Stimulated activated CD4-positive, alpha-beta T cell treated with anti-CD3 and anti-CD28 coated beads, Interleukin-2, amount 100 ng/mL, for 24 hours (primary cell): ENCODE measurements at places on chromosomes 6 and 20.

GRCh38 chr6:35086636-35087360 is 54.3 kb downstream of the TCP11 start:
- DNase-seq = no peak

GRCh38 chr6:112983713-112984261 is 636.7 kb downstream of the RFPL4B start:
- no peak for DNase-seq

DNA sequence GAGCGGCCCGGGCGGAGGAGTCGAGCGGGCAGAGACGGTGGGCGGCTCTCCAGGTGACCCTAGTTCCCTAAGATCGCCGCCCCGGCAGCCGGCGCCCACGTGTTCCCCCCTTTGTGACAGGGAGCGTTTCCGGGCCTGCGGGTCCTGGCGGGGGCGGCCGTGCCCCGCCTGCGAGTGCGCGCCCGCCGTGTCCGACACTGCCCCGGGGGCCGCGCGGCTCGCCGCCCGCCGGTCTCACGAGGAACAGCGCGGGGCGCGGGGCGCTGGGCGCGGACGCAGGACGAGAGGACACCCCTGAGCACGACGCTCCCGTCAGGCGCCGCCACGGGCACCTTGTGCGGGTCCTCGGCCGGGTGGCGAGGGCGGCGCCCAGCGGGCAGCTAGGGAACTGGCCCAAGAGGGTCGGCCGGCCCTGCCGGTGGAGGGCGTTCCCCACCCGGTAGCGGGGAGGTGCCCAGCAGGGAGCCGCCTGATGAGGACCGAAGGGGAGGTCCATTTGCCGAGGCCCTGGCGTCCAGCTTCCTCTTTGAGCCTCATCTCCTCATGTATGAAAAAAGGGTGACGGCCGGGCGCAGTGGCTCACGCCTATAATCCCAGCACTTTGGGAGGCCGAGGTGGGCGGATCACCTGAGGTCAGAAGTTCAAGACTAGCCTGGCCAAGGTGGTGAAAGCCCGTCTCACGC is at the start of gene VARS1:
TSS of gene VARS1 (minus strand) at position 137 of the 683 bp plus-strand sequence. CDS start 535 bp downstream, outside the sequence.
- peak; percentile 86 for DNase-seq

- peak; percentile 19 for DNase-seq
These were observed at the start of gene SLC35F1 for GRCh38 chr6:117906958-117907600. TSS of gene SLC35F1 (plus strand) at chr6:117907264.

GRCh38 chr6:166055801-166056200 is 111.8 kb downstream of the TBXT start:
- DNase-seq = no peak

DNA sequence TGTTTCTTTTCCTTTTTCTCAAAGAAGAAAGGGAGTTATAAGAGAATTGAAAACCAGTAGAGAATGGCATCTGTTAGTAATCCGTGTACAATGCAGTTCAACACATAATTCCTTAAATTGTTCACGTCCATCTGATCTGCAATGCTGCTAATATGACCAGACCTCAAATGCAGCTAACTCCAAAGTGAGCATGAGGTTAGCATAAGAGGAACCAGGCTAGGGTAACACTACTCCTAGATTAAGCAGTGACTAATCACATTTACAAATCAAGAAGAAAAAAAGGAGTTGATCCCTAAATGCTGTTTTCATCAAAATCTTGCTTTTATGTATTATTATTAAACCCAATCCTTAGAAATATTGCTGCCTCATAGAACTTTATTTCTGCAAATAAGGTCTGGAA is 432.7 kb upstream of the ARID1B start:
- DNase-seq = no peak

DNA sequence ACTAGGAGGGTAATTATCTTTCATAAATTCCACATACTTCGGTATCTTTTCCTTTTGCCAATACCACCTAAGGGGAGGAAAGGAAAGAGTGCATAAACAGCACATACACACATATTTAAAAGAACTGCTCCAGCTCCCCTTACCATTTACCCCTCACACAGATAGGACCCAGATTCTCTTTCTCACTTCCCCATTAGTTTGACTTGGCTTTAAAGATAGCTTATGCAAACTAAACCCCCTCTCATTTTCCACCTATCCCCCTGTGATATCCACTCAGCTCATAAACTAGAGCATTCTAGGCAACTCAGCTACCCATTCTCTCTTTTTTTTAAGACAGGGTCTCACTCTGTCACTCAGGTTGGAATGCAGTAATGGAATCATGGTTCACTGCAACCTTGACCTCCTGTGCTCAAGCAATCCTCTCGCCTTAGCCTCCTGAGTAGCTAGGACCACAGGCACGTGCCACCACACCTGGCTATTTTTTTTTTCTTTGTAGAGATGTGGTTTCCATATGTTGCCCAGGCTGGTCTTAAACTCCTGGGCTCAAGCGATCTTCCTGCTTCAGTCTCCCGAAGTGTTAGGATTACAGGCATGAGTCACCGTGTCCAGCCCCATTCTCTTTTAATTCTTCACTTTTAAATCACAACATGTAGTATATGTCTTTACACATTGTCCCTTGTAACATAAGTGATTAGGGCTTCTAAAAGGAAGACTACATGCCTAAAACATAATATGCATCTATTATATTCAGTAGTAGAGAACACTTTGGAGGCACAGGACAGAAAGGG is 4.0 kb downstream of the FUCA2 start:
- DNase-seq = no peak

- DNase-seq = no peak
These were observed 3.7 kb downstream of the TFAP2D start for GRCh38 chr6:50716899-50717509.

- DNase-seq = no peak
These were observed 398.3 kb downstream of the LAMA2 start for GRCh38 chr6:129281168-129281796.

GRCh38 chr6:157170535-157170934 is 152.8 kb downstream of the TMEM242 start:
- no peak for DNase-seq

- no peak for DNase-seq
These were observed 13.8 kb downstream of the NQO2 start for GRCh38 chr6:3013486-3013885.

DNA sequence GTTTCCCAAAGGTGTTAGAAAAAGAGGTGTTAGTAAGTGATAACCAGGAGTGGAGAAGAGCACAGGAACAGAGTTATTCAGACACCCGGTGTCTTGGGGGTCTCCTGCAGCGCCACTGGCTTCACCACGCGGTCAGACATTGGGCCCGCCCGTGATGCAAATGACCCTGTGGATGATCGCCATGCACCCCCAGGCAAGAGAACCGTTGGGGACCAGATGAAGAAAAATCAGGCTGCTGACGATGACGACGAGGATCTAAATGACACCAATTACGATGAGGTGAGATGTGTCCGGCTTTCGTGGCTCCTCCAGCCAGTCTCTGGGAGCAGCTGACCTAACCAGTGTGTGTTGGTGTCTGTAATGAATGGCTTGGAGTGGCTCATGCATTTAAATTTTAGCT is 2.0 kb downstream of the PRPF6 start:
- DNase-seq = no peak

- DNase-seq = no peak
These were observed 16.1 kb upstream of the CTCFL start for GRCh38 chr20:57540890-57541580.

- DNase-seq = peak; percentile 71
These were observed 120.8 kb downstream of the BACH2 start for GRCh38 chr6:90175627-90176538.

- no peak for DNase-seq
These were observed 37.8 kb downstream of the RAB44 start for GRCh38 chr6:36735110-36736071.

DNA sequence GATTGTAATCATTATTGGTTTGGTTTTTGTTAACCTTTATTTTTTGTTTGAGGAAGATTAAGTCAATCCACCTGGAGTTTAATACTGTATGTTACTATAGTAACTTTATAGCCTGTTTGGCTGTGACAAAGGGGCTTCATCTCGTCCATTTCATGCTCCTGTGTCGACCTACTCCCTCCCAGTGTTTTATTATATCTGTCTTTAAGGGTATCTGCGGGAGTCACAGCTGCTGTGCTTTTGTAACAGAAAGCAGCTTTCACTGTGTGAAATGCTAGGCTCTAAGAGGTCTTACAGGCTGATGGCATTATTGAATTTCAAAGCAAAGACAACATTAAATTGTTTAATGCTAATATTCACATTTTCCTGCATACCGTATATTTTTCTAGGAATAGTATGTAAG is 698.0 kb upstream of the POU3F2 start:
- no peak for DNase-seq

DNA sequence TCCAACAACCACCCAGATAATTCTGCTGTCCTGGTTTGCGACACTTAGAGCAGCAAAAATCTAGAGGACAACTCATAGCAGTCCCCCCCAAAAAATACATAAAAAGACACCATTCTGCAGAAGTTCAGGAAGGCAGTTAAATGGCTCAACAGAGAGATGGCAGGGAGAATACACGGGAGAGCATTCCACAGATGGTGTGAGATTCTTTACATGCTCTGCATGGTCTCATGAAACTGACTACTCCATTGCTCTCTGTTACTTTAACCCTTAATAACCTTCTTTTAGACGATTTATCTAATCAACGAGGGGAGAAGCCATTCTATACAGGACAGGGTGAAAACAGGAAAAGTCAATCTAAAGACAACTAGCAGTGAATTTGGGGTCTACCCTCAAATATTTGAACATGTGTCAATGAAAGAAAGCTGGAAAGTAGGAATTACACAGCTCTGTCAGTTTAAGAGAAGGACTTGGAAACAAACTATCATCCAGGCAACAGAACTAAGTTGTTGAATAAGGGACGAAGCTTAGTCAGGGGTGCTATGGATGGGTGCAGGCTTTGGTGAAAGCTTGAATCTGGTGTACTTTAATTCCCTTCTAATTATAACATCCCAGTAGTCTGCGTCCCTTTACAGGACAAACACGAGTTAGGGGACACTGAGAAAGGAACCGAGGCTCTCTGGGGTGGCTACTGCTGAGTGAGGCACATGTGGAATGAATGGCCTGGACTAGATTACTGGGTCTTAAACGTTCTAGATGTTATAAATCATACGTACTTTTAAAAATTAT is 5.1 kb downstream of the PERP start:
- DNase-seq = no peak

- no peak for DNase-seq
These were observed 22.0 kb downstream of the ZNF341 start for GRCh38 chr20:33753763-33754162.

DNA sequence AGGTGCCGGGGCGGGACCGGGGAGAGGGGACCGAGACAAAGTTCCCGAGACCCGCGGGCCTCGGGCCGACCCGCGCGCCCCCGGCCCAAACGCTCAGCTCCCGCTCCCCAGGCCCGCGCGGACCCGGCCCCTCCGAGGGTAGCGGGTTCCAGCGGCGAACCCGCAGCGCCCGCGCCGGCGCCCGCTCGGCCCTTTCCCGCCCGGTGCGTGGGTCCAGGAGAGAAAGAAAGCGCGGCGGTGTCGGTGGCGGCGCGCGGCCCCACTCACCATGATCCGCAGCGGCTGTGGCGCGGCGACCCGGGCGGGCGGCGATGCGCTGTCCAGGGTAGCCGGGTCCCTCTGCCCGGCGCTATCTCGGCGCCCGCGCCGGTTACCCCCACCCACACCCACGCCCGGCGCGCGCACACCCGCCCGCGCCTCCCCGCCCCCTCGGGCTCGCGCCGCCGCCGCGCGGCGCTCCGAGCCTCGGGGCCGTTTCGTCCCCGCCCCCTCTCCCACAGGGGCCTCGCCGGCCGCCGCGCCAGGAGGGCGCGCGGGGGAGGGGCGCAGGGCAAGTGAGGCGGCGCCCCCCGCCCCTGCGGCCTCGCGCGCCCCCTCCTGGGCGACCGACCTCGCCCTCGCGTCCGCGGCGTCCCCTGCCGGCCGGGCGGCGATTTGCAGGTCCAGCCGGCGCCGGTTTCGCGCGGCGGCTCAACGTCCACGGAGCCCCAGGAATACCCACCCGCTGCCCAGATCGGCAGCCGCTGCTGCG is at the start of gene ELOVL2:
TSS of gene ELOVL2 (minus strand) at position 345 of the 751 bp plus-strand sequence. CDS start at position 270, 75 bp downstream.
- peak; percentile 49 for DNase-seq

- no peak for DNase-seq
These were observed 147.6 kb upstream of the TMEM170B start for GRCh38 chr6:11389977-11390376.

DNA sequence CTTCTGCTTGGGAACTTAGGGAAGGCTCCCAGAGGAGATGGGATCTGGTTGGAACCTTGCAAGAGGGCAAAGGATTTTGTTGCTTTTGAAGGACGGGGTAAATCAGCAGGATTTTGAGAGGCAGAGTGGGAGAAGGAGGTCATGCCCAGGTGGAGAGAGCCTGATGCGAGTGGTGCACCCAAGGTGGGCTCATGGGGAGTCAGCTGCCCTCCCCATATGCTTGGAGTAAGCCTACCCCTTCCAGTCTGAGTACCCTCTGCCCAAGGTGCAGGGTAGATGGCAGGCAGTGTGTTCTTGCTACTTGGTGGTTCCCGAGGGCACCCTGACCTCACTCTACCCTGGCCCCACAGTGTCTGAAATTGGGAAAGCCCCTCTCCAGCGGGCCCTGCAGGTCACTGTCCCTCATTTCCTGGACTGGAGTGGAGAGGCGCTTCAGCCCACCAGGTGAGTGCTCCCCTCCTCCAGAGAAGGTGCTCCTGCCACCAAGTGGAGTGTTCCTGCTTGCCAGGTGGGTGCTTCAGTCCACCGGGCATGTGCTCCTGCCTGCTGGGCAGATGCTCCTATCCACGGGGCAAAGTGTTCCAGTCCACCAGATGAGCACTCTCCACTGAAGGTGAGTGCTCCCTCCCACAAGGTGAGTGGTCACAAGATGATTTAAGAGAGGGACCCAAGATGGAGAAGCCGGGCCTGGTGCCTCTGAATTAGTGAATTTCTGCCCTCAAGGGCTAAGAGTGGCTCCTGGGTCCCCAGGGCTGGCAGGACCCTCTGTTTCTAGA is 3.4 kb downstream of the BPIFB2 start:
- DNase-seq = no peak

DNA sequence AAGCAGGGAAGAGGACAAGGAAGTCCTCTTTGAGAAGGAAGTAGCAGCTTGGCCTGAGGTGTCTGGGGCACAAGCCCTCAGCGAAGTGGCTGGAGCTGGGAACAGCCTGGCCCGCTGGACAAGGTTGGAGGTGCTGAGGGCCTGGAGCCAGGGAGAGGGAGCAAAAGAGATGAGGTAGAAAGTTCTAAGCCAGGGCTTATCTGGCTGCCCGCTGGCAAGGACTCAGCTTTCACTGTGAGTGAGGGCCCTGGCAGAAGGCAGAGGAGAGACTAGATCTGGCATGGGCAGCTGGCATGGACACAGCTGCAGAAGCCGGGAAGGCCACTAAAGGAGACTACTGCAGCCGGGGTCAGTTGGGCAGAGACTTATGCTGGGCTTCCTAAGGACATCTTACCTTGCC is 21.8 kb upstream of the PCMTD2 start:
- no peak for DNase-seq

DNA sequence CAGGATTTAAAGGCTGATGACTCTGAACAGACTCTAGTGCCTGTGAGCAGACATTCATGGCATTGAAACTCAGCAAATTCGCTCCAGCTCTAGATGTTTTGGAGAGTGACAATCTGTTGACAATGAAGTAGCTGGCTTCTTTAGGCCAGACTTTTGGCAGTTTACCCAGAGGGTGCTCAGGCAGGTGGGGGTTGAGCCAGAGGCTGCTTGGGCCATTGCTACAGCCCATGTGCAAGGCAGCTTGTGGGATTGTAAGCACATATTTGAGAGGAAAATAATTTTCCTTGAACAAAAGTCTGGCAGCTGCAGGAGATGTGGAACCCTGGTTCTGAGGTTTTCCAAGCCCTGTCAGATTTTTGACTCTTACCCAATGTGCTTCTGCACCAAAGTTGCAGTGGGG is 311.6 kb downstream of the CDC5L start:
- no peak for DNase-seq

GRCh38 chr6:29447670-29448069 is 8.6 kb downstream of the OR10C1 start:
- DNase-seq = no peak
